ENCODE measurements at places on chromosomes 2 and 18. TPM values are rescaled to one million over a fixed set of nuclear protein-coding genes. Genes with fewer than 3 reads are reported as not detected.

DNA sequence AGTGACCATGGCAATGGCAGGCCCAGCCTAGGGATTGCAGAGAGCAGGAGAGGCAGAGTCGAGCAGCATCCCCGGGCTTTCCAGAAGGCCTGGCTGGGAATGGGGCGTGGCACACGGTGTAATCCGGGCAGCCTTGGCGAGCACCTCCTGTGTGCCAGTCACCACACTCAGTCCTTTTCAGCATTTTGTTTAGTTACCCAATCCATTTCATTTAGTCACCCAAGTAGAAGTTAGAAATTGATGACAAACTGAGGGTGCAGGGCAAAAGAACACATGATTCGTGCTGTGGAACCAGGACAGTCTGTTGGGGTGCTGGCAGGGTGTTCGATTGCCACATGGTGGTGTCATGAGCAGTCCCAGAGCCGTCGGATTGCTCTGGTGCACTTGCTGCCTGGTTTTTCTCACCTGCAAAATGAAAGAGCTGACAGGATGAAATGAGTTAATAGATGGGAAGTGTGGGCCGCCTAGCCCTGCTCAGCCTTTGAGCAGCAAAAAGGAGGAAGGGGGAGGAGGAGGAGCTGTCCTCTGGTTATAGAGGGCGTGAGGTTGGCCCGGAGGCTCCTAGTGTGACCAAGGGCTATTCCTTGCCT lies 299.4 kb downstream of the AGAP1 start:
- H3K36me3 ChIP-seq: 0 out of 2 replicates have a peak, but pooled peaks cover 12% of the 10 kb centered on the region
- no peaks in the 10 kb centered on the region for H3K4me1 ChIP-seq
- H3K27me3 ChIP-seq: no peaks in the 10 kb centered on the region
- no peak for DNase-seq

DNA sequence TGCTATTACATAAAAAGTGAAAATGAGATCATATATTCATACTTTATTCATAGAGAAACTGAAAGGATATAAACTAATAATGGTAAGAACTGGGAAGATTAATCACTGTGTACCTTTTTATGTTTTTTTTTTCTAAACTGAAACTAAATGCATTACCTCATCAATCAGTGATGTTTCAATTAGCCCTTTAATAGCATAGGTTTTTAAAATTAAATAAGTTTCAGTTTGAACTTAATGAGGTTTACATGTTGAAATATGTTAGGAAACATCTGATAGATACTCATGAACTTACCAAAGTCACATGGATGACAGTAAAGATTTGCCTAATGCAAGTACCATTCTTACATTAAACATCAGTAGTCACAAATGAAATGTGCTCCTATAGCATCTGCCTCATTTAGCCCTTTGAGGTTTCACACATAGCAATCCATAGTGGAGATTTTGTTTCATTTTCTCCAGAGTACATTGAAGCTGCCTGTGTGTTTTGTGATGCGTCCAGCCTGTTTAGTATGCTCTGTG lies 8.9 kb downstream of the MAPRE2 start:
- H3K4me3 ChIP-seq: no peak overlapping the region
- no peak overlapping the region for H3K27ac ChIP-seq
- DNase-seq: no peak
- no peaks in the 10 kb centered on the region for H3K27me3 ChIP-seq
- H3K36me3 ChIP-seq: no peaks in the 10 kb centered on the region

GRCh38 chr2:116952254-116952653 lies 862.2 kb upstream of the DDX18 start:
- no peaks in the 10 kb centered on the region for H3K4me1 ChIP-seq
- H3K36me3 ChIP-seq: no peaks in the 10 kb centered on the region
- no peak overlapping the region for H3K27ac ChIP-seq
- H3K27me3 ChIP-seq: no peaks in the 10 kb centered on the region

DNA sequence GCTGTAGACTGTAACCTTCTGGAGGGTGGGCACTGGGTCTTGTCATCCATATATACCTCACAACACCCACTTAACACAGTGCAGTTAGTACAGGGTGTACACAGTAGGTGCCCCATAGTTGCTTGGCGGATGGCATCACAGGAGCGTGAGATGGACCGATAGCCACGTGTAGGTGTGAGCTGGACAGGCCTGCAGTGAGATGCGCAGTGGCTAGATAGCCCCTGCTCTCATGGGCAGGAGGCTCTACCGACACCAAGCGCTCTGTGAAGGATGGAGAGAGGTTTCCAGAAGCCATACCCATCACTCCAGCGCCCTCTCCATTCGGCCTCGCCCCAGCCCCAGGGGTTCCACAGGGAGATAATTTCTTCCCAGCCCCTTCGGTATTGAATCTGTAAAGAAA lies 49.5 kb downstream of the CAPN13 start:
- H3K27me3 ChIP-seq: no peaks in the 10 kb centered on the region
- no peak for DNase-seq
- H3K4me1 ChIP-seq: peaks cover 24% of the 10 kb centered on the region
- H3K4me3 ChIP-seq: no peak overlapping the region

DNA sequence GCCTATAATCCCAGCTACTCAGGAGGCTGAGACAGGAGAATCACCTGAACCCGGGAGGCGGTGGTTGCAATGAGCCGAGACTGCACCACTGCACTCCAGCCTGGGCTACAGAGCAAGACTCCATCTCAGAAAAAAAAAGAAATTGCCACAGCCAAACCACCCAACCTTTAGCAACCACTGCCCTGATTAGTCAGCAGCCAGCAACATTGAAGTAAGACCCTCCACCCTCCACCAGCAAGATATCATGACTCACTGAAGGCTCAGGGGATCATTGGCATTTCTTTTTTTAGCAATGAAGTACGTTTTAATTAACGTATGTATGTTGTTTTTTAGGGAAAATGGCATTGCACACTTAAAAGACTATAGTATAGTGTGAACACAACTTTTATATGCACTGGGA lies 349.1 kb upstream of the ACVR2A start:
- no peak overlapping the region for H3K4me3 ChIP-seq
- H3K36me3 ChIP-seq: no peaks in the 10 kb centered on the region
- H3K4me1 ChIP-seq: no peaks in the 10 kb centered on the region
- H3K27ac ChIP-seq: no peak overlapping the region

DNA sequence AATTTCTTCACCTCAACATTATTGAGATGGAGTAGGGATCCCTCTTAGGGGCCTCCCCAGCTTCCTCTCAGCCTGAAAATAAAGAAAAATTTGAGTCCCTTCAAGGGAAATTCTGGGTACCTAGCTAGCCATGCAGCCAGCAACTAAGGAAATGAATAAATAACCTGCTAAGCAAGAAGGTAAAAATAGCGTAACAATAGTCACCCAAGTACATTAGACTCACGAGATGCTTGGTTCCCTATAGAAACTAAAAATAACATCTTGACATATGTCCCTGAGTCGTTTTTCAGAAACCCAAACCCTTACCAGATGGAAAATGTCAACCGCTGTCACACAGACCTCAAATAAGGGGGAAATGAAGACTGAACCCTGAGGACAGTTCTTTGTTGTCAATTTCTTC lies 51.9 kb downstream of the CACNB4 start:
- no peaks in the 10 kb centered on the region for H3K36me3 ChIP-seq
- DNase-seq: no peak
- no peak overlapping the region for H3K4me3 ChIP-seq
- H3K27ac ChIP-seq: no peak overlapping the region

DNA sequence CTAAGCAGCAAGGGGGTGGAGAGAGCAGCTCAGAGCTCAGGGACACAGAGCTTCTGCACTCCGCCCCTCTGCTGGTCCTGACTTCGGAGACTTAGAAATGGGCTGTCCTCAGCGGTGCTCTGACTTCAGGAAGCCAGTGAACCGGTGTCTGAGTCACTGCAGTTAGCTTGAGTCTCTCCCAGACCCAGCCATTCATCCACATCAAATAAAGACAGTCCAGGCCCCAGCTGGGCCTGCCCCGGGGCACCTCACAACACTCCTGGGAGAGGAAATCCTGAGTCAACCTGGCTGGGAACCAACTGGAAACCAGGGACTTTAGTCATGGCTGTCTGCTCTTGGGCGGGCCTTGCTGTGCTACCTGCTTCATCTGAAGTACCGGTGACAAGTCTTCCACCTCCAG lies 5.4 kb upstream of the ITGB6 start:
- H3K36me3 ChIP-seq: no peaks in the 10 kb centered on the region
- peaks cover 67% of the 10 kb centered on the region for H3K4me1 ChIP-seq
- peak overlapping the region; percentile 98 for H3K27ac ChIP-seq
- DNase-seq: peak; percentile 98
- peak overlapping the region; percentile 49 for H3K4me3 ChIP-seq
- no peaks in the 10 kb centered on the region for H3K27me3 ChIP-seq

- H3K4me1 ChIP-seq: peaks cover 52% of the 10 kb centered on the region
- no peaks in the 10 kb centered on the region for H3K27me3 ChIP-seq
- peaks cover 30% of the 10 kb centered on the region for H3K36me3 ChIP-seq
Observed at GRCh38 chr18:77102259-77103040, 30.1 kb downstream of the MBP start.

GRCh38 chr18:46475390-46475752 lies 181.6 kb downstream of the LOXHD1 start:
- no peak for DNase-seq
- no peak overlapping the region for H3K4me3 ChIP-seq
- H3K4me1 ChIP-seq: peaks cover 25% of the 10 kb centered on the region
- H3K27ac ChIP-seq: no peak overlapping the region
- no peaks in the 10 kb centered on the region for H3K36me3 ChIP-seq
- no peaks in the 10 kb centered on the region for H3K27me3 ChIP-seq

DNA sequence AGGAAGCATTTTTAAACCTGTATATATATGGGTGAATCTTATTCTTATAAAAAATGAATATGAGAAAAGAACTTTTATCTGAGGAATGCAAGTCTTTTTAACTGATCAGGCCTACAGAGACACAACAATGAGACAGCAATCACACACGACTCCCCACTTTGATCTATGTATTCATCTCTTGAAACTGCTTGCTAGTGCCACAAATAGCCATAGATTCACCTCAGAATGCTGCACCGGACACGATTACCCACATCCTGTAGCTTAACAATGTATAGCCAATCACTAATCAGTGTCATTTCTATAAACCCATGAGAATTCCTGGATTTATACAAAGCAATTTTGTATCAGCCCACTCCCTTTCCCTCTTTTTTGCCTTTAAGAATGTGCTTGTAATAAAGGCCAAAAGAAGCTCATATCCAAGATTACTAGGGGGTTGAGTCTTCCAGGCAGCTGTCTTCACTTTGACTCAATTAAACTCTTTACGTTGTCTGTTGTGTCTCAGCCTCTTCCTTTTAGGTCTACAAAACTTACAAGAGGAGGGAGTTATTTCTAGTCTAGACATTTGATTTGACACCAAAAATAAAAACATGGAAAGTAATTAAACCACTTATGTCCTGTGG lies 94.9 kb downstream of the MBD2 start:
- no peak overlapping the region for H3K27ac ChIP-seq
- H3K4me3 ChIP-seq: no peak overlapping the region
- H3K4me1 ChIP-seq: no peaks in the 10 kb centered on the region

- peaks cover 21% of the 10 kb centered on the region for H3K4me1 ChIP-seq
- H3K4me3 ChIP-seq: no peak overlapping the region
- H3K36me3 ChIP-seq: no peaks in the 10 kb centered on the region
- DNase-seq: no peak
- H3K27ac ChIP-seq: no peak overlapping the region
- H3K27me3 ChIP-seq: no peaks in the 10 kb centered on the region
Observed at GRCh38 chr18:24220318-24220688, 81.4 kb downstream of the CABYR start.

- H3K36me3 ChIP-seq: no peaks in the 10 kb centered on the region
- no peaks in the 10 kb centered on the region for H3K4me1 ChIP-seq
- no peak overlapping the region for H3K27ac ChIP-seq
- H3K27me3 ChIP-seq: no peaks in the 10 kb centered on the region
- H3K4me3 ChIP-seq: no peak overlapping the region
- no peak for DNase-seq
Observed at GRCh38 chr2:196441527-196441926, 198.0 kb upstream of the CCDC150 start.

GRCh38 chr2:199679883-199680282 lies 171.1 kb downstream of the FTCDNL1 start:
- H3K27ac ChIP-seq: no peak overlapping the region
- no peak for DNase-seq
- H3K4me3 ChIP-seq: no peak overlapping the region
- H3K27me3 ChIP-seq: 0 out of 2 replicates have a peak, but pooled peaks cover 3% of the 10 kb centered on the region
- H3K36me3 ChIP-seq: no peaks in the 10 kb centered on the region
- H3K4me1 ChIP-seq: no peaks in the 10 kb centered on the region

- no peaks in the 10 kb centered on the region for H3K4me1 ChIP-seq
- peaks cover 51% of the 10 kb centered on the region for H3K27me3 ChIP-seq
- no peaks in the 10 kb centered on the region for H3K36me3 ChIP-seq
- H3K27ac ChIP-seq: no peak overlapping the region
- DNase-seq: no peak
Observed at GRCh38 chr2:6806604-6807003, 59.1 kb downstream of the CMPK2 start.

DNA sequence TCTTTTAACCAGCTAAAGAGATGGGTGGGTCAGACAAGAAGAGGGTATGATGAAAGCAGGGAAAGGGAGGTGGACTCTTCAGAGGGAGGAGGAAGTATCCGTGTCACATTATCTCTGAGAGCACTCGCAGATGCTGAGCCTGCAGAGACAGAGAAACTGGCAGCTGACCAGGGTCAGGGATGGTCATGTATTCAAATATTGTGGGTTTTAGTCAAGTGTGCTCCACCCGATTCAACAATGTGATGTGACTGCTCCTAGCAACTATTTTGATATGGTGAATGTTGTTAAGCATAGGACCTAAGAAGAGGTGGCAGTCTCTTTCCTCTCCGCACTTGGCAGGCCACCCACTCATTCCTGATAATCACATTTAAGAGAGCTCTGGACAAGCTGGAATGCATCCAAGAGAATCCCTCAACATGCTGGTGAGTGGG lies 1.3 kb upstream of the CLIP4 start:
- DNase-seq: peak; percentile 85
- peak overlapping the region; percentile 90 for H3K4me3 ChIP-seq
- peak overlapping the region; percentile 97 for H3K27ac ChIP-seq
- H3K4me1 ChIP-seq: peaks cover 80% of the 10 kb centered on the region
- peaks cover 5% of the 10 kb centered on the region for H3K36me3 ChIP-seq

GRCh38 chr18:73908323-73908722 lies 239.3 kb downstream of the FBXO15 start:
- H3K36me3 ChIP-seq: no peaks in the 10 kb centered on the region
- DNase-seq: no peak
- no peaks in the 10 kb centered on the region for H3K4me1 ChIP-seq

DNA sequence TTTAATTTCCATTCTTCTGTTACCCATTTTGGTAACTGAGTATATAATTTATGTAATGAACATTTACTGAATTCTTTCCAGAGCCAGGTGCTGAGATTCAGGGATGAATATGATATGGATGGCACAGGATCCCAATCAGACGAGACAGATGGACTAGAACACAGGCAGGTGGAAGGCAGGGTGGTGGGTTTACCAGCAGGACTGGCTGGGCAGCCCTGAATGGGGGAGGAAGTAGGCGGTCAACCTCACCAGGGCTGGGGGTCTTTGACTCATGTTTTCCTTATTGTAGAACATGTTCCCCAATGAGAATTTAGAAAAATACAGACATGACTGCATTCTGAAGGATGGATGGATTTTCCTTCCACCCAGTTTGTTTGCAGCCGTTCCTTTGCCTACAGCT lies 80.3 kb downstream of the CIB4 start:
- DNase-seq: no peak
- no peak overlapping the region for H3K4me3 ChIP-seq
- H3K27me3 ChIP-seq: peaks cover 57% of the 10 kb centered on the region
- no peak overlapping the region for H3K27ac ChIP-seq
- H3K4me1 ChIP-seq: peaks cover 10% of the 10 kb centered on the region

The CERKL gene
- 1.6 TPM for total RNA-seq

The RAD51AP2 gene
- total RNA-seq: not detected

The SIX3 gene
- 1.4 TPM for total RNA-seq

The TRPM8 gene
- 0.48 TPM for total RNA-seq

The LONRF2 gene
- not detected for total RNA-seq

The SMYD5 gene
- total RNA-seq: 28.3 TPM

The DNAH7 gene
- total RNA-seq: 3.8 TPM

The ZNF521 gene
- not detected for total RNA-seq

The CNDP1 gene
- total RNA-seq: not detected

All from PC-9 (cell line).